ENCODE measurements at places on chromosomes 7 and 10. TPM values are rescaled to one million over a fixed set of nuclear protein-coding genes. Genes with fewer than 3 reads are reported as not detected.

DNA sequence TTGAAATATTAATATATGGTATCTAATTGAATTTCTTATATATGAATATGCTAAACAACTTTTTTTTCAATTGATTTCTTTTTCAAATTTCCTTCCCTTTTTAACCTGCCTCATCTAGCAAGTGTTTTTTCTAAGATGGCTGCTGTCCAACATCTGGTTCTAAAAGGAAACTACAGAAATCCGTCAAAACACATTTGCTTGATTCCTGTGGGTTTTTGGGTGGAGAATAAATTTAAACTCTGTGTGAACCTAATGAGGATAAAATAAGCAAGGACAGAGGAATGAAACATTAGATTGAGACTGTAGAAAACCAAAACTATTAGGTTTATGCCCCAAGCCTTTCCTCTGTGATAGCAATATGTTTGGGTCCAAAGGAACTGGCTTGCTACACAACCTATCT is 75.5 kb upstream of the STARD3NL start:
- no peak for DNase-seq
- H3K36me3 ChIP-seq = no peaks in the 10 kb centered on the region
- no peak overlapping the region for H3K27ac ChIP-seq
- no peaks in the 10 kb centered on the region for H3K4me1 ChIP-seq

GRCh38 chr7:121953164-121953563 is 80.2 kb downstream of the PTPRZ1 start:
- H3K4me1 ChIP-seq = no peaks in the 10 kb centered on the region
- no peak overlapping the region for H3K27ac ChIP-seq
- no peaks in the 10 kb centered on the region for H3K27me3 ChIP-seq
- no peak for DNase-seq
- H3K4me3 ChIP-seq = no peak overlapping the region
- H3K36me3 ChIP-seq = no peaks in the 10 kb centered on the region

AKR1C4 gene
- total RNA-seq = not detected

TPST1 gene
- total RNA-seq = 35.7 TPM

- no peaks in the 10 kb centered on the region for H3K27me3 ChIP-seq
- no peak for DNase-seq
- peaks cover 26% of the 10 kb centered on the region for H3K4me1 ChIP-seq
- no peaks in the 10 kb centered on the region for H3K36me3 ChIP-seq
These were observed 752 bp downstream of the LRMDA start for GRCh38 chr10:75432176-75432575.

DNA sequence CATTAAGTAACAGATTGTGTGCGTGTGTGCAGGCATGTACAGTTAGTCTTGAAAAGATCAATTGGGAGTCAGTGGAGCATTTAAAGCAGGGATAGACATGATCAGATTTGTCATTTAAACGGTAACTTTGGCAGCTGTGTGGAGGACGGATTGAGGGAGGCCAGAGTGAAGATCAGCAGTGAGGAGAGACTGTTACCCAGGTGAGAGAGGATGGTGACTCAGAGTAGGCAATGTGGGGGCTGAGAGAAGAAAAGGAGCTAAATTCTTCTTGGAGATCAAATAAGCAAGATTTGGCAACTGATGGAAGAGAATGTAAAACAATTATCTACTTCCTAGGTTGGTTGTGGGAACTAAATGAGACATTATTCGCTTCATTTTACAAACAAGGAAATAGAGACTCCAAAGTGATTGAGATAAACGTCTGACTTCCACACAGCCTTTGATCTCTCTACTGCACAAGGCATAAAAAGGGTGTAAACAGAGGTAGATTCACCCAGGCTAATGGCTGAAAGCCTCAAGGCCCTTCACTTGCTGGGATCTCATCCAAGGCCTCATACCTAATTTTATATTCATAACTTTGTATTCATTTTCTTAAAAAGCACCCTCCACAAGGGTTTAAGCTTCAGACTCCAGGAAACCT is 665.1 kb upstream of the GALNT17 start:
- H3K27ac ChIP-seq = no peak overlapping the region
- H3K27me3 ChIP-seq = no peaks in the 10 kb centered on the region
- no peak overlapping the region for H3K4me3 ChIP-seq
- no peak for DNase-seq
- no peaks in the 10 kb centered on the region for H3K36me3 ChIP-seq

ZNF316 gene
- total RNA-seq = 31.7 TPM

IFIT1B gene
- total RNA-seq = not detected

All from kidney (tissue), 22 donors.